ENCODE measurements at places on chromosomes 1 and 21. TPM values are rescaled to one million over a fixed set of nuclear protein-coding genes. Genes with fewer than 3 reads are reported as not detected.

Gene COL24A1
- total RNA-seq, result 1.8 TPM

Gene ANGPTL1
- total RNA-seq, result 4.8 TPM

Gene TRNAU1AP
- 24.3 TPM for total RNA-seq

Gene MAP1LC3C
- total RNA-seq, result under 0.01 TPM

Gene ZFP69
- 3.7 TPM for total RNA-seq

Gene ATF3
- 3.1 TPM for total RNA-seq

Gene PLA2G2D
- not detected for total RNA-seq

Gene C8B
- total RNA-seq, result not detected

Gene STIL
- total RNA-seq, result 9.1 TPM

Gene LCE2B
- not detected for total RNA-seq

Gene AMY2A
- not detected for total RNA-seq

Gene ZNHIT6
- total RNA-seq, result 10.7 TPM

Gene HNRNPCL1
- not detected for total RNA-seq

Gene CFHR5
- not detected for total RNA-seq

Gene CCDC27
- total RNA-seq, result not detected

Gene ERRFI1
- 11.9 TPM for total RNA-seq

Gene PCSK9
- total RNA-seq, result 0.89 TPM

Gene CLEC20A
- not detected for total RNA-seq

Gene SLC22A15
- 4.5 TPM for total RNA-seq

Gene NDC1
- total RNA-seq, result 14.0 TPM

Gene NCMAP
- not detected for total RNA-seq

Gene UBQLN4
- total RNA-seq, result 19.0 TPM

Gene ZNF678
- 5.5 TPM for total RNA-seq

Gene MROH9
- total RNA-seq, result not detected

Gene ITLN2
- not detected for total RNA-seq

Gene LRRC3
- total RNA-seq, result 0.89 TPM

Gene PTPRF
- 132 TPM for total RNA-seq

Gene PDE4B
- 15.1 TPM for total RNA-seq

Gene DCST1
- total RNA-seq, result not detected

Gene ADGRL4
- total RNA-seq, result 92.6 TPM

Gene CD247
- not detected for total RNA-seq

Gene FCRL5
- not detected for total RNA-seq

Gene KIF14
- 8.8 TPM for total RNA-seq

Gene MANEAL
- 0.30 TPM for total RNA-seq

Gene TSPAN2
- 0.30 TPM for total RNA-seq

Gene NBPF6
- not detected for total RNA-seq

Gene KRTAP19-2
- not detected for total RNA-seq

Gene STUM
- not detected for total RNA-seq

Gene KCNJ15
- 1.8 TPM for total RNA-seq

Gene SMIM12
- total RNA-seq, result 26.8 TPM

Gene CFHR4
- total RNA-seq, result not detected

Gene FCRL6
- not detected for total RNA-seq

Gene CHI3L1
- total RNA-seq, result 339 TPM

Gene PFKFB2
- total RNA-seq, result 6.7 TPM

Gene EXTL2
- 53.7 TPM for total RNA-seq

Gene OR10R2
- not detected for total RNA-seq

Gene TDRD10
- total RNA-seq, result not detected

Gene NDUFS2
- 145 TPM for total RNA-seq

Gene ADCY10
- 0.05 TPM for total RNA-seq

Gene MAP3K7CL
- total RNA-seq, result 3.9 TPM

Gene TAS1R1
- not detected for total RNA-seq

Gene PRAMEF12
- total RNA-seq, result not detected

Gene SMCP
- not detected for total RNA-seq

Gene C1orf87
- total RNA-seq, result not detected

Gene PLEKHN1
- total RNA-seq, result 1.8 TPM

Gene TSEN15
- 32.4 TPM for total RNA-seq

Gene MSH4
- 0.59 TPM for total RNA-seq

Gene SPATA45
- not detected for total RNA-seq

Gene C1QTNF12
- 0.92 TPM for total RNA-seq

Gene LIN28A
- not detected for total RNA-seq
